ENCODE measurements at places on chromosomes 12 and 14.

GRCh38 chr12:99253068-99253467, 394.5 kb upstream of the GARIN6 start:
- no peak for DNase-seq

DNA sequence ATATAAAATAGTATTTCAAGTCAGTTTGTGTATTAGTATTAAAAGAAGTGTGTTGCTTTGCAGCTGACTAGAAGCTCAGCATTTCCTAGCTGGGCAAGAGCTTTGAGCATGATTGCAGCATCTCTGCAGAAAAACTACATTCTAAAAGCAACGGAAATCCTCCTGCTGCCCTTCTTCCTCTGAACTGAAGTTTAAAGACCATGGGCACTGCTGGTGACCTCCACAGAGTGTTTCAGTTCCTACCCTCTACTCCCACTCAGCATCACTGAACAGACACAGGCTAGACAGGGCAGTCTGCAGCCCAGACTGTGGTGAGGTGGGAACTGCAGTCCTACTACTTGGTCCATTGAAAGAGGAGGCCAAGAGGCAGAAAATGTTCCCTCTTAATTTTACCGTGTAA, 59.0 kb downstream of the FAR2 start:
- no peak for DNase-seq

DNA sequence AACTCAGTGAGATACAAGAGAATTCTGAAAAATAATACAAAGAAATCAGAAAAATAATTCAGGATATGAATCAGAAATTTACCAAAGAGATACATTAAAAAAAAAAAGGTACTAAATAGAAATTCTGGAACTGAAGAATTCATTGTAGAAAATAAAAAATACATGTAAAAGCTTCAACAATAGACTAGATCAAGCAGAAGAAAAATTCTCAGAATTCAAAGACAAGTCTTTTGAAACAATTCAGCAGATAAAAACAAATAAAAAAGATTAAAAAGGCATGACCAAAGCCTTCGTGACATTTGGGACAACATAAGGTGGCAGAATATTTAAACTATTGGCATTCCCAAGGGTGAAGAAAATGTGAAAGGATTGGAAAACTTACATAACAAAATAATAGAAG, 133.1 kb upstream of the CNOT2 start:
- no peak for DNase-seq

DNA sequence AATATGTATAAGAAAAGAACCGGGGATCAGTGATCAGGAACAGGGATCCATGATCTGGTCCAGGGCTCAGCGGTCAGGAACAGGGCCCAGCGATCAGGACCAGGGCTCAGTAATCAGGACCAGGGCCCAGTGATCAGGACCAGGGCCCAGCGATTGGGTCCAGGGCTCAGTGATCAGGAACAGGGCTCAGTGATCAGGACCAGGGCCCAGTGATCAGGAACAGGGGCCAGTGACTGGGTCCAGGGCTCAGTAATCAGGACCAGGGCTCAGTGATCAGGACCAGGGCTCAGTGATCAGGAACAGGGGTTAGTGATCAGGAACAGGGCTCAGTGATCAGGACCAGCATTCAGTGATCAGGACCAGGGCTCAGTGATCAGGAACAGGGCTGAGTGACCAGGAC, 56.3 kb downstream of the TMEM121 start:
- peak; percentile 1 for DNase-seq

Measured in left lung (tissue), 14 donors.